ENCODE measurements at places on chromosomes 2 and 18.

DNA sequence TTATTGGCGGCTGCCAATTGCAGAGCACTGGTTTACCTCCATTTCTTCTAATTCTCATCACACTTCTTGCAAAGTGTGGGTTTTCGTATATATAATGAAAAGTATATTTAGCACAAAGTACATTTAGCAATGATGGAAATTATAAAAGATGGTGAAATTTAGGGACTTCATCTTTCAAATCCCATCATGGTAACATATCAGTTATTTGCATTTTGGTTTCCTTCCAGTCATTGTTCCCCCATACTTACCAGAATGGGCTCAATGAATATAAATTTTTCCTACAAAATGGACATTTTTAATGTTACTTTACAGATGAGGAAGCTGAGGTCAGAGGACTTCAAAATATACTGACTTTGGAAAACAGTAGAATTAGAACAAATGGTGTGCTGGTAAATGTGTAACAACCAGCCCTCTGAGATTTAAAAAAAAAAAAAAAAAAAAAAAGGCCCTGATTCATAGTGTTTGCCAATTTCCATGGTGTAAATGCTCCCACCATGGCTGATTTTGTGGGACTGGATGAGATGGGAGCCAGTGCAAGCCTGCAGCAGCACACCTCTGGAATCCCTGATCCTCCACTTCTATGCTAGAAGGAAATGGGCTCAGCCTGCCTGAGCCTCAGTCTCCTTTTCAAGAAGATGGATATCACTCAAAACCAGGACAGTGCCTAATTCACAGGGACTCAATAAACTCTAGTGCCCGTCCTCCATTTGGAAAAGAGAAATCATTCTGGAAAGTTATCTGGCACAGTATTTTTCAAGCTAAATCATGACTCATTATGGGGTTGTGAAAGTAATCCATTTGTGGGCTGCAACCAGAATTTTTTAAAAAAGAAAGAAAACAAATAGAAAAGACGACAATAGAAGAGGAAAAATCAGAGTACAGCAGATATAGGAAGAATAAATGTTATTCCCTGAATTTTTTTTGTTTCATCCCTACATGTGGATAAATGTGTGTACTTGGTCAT lies 34.0 kb downstream of the LBH start:
- no peak for DNase-seq

- DNase-seq = no peak
These were observed 372.4 kb downstream of the OSR1 start for GRCh38 chr2:18986046-18986445.

DNA sequence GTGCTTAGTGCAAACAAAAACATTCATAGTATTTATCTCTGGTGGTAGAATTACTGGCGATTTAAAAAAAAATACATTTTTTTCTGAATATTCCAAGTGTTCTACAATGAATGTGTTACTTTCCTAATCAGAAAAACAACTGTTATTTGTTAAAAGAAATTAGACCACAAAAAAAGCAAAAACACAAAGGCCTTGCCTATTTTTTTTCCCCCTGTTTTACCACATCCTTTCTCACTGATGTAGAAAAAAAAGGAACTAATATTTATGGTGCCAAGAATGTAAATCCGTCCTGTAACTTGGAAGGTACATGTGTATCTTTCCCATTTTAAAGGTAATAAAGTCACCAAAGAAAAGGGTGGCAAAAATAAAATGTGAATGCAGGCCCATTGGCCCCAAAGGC lies 28.4 kb upstream of the MGAT4A start:
- no peak for DNase-seq

DNA sequence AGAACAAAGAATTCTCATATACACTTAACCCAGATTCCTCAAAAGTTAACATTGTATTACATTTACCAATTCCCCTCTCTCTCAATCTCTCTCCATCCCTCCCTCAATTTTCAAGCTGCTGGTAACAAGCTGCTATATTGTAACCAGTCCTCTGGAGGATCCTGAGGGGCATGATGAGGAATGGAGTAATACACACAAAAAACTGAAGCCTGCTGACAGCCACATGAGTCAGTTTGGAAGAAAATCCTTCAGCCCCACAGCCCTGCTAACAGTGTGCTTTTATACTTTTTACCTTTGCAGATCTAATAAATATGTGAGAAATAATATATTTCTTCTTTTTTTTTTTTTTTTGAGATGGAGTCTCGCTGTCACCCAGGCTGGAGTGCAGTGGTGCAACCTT lies 165.7 kb upstream of the RAB12 start:
- DNase-seq = no peak

DNA sequence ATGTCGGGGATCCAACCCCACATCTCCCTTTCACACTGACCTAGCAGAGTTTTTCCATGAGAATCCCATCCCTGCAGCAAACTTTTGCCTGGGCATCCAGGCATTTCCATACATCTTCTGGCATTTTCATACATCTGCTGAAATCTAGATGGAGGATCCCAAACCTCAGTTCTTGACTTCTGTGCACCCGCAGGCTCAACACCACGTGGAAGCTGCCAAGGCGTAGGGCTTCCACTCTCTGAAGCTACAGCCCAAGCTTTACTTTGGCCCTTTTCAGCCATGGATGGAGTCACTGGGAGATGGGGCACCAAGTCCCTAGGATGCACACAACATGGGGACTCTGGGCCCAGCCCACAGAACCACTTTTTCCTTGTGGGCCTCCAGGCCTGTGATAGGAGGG lies 32.2 kb upstream of the TEX51 start:
- DNase-seq = no peak

- no peak for DNase-seq
These were observed 3.6 kb upstream of the MTHFD2 start for GRCh38 chr2:74194799-74195198.

GRCh38 chr2:60551240-60552077 lies 2.0 kb downstream of the BCL11A start:
- peak; percentile 37 for DNase-seq

GRCh38 chr18:77560341-77560992 lies 310.8 kb downstream of the GALR1 start:
- no peak for DNase-seq

- DNase-seq = no peak
These were observed 175.5 kb downstream of the OTX1 start for GRCh38 chr2:63225964-63226686.

DNA sequence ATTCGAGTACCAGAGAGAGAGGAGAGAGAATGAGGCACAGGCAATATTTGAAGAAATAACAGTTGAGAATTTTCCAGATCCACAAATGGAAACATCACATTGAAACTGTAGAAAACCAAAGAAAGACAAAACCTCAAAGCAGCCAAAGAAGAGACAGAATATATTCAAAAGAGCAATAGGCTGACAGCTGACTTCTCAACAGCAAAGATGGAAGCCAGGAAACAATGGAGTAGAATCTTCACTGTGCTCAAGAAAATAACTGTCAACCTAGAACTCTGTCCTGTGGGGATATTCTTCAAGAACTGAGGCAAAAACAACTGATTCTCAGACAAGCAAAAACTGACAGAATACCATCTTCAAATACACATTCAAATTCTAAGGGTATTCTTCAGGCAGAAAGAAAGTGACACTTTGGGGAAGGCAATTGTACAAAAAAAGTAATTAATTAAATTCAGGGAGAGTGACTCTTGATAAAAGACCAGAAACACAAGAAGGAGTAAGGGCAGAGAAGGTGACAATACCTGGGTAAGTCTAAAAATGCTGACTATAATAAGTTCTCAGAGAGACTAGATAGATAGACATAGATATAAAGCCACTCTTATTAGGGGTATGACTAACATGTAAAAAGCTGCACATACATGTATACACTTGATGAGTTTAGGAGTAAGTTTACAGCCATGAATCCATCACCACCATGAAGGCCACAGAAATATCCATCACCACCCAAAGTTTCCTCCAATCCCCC lies 25.6 kb downstream of the ANKMY1 start:
- no peak for DNase-seq

- DNase-seq = no peak
These were observed 20.2 kb upstream of the ADNP2 start for GRCh38 chr18:80088823-80089222.

DNA sequence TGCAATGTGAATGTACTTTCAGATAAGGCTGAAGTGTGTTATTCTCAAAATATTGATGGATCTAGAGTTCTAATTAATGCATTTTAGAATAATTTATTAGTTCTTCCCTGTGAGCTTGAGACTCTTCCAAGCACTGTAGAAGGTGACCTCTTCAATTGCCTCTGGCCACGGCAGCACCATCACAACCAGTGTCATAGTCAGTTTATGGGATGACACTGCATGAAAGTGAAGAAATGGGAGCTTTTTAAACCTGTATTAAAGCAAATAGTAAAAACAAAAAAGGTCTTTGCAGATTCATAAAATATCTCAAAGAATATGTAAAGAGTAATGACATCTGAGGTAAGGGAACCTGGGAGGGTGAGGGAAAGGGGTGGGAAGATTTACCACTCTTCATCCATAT lies 52.0 kb downstream of the OXER1 start:
- DNase-seq = no peak

- no peak for DNase-seq
These were observed 11.9 kb downstream of the IL18R1 start for GRCh38 chr2:102367331-102367971.

- DNase-seq = no peak
These were observed 11.9 kb downstream of the GPC1 start for GRCh38 chr2:240447331-240447730.

- no peak for DNase-seq
These were observed 421 bp upstream of the FAM171B start for GRCh38 chr2:186693446-186693832.

DNA sequence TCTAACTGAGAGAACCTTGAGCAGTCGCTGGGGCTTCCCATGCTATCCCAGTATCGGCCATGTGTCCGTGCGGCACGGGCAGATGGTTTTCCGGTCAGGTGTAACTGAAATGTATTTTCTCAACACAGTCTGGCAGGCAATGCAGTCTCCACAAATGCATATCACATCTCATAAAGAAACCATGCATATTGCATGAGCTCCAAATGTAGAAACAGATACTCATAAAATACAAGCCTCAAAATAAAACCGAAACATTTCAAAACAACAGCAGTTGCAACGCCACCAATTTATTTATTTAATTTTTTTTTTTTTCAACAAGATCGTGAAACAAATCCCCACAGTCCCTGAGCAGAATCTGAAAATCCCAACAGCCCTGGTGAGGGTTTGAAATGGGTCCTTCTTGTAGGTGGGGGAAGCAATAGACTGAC lies 299.4 kb downstream of the LPIN1 start:
- DNase-seq = no peak

- DNase-seq = no peak
These were observed 33.3 kb upstream of the CXCR4 start for GRCh38 chr2:136151021-136151971.

DNA sequence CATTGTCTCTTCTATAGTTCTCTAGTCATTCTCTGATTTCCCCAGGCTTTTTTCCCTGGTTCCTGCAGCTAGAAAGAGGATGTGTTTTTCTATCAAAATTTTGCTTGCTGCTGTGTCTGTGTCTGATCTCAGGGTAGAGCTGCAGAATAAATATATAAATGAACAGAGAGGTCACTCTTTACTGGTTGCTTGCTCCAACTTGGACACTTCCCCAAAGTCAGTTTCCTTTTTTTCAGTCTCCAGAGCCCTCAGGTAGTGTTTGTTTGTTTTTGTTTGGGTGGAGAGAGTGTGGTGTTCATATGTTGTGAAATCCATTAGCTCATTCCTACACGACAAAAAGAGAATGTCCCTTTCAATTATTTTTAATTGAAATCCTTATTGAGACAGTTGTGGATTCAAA lies 85.8 kb downstream of the CERS6 start:
- no peak for DNase-seq

- DNase-seq = peak; percentile 63
These were observed 105.7 kb downstream of the USP40 start for GRCh38 chr2:233460726-233461441.

GRCh38 chr18:21897811-21898210 lies 157.2 kb downstream of the MIB1 start:
- DNase-seq = no peak

- no peak for DNase-seq
These were observed 107.8 kb downstream of the MSH2 start for GRCh38 chr2:47510745-47511144.

- no peak for DNase-seq
These were observed 290.9 kb downstream of the IRS1 start for GRCh38 chr2:226508683-226509082.

GRCh38 chr2:81078631-81079030 lies 774.1 kb upstream of the LRRTM1 start:
- no peak for DNase-seq

GRCh38 chr2:48965204-48965603 lies 189.1 kb downstream of the FSHR start:
- no peak for DNase-seq

GRCh38 chr18:25164848-25165811 lies 186.8 kb downstream of the ZNF521 start:
- no peak for DNase-seq

- DNase-seq = no peak
These were observed 190.8 kb downstream of the SH3BP4 start for GRCh38 chr2:235142601-235143000.

- no peak for DNase-seq
These were observed 90.7 kb upstream of the TFCP2L1 start for GRCh38 chr2:121375621-121376159.

DNA sequence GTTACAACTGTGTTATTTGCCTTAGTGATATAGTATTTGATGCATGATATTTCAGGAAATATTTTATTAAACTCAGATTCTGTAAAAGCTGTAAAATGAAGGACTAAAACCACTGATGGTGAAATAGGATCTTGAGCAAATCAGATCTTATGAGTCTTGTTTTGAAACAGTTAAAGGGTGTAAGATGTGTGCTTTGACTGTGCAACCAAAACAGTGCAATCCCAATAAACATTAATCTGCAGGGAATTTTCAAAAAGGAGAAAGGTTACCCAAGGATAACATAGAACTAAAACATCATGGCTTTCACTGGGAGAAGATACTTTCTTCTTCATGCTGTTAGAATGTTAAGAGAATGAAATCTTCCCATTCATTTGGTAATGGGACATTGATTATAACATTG lies 378.7 kb downstream of the PARD3B start:
- no peak for DNase-seq

DNA sequence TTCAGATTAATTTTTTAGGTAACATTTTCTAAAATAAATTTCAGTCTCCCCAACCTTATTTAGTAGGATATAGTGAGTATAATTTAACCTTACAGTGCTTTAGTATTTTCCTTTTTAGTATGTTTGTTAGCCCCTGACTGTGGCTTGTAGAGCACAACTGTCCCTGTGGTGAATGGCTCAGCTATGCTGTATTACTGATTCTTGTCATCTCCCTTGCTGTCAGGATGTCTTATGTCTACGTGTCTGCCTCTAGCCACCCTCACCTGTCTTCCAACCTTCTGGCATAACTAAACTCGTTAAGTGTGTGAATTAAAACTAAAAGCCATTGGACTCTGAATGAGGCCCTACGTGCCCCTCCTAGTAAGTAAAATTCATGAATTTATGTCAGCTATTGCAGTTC lies 18.4 kb downstream of the MRPS9 start:
- no peak for DNase-seq
